Esophagus muscularis mucosa (tissue), 4 donors: ENCODE measurements at places on chromosomes 4 and X. TPM values are rescaled to one million over a fixed set of nuclear protein-coding genes. Genes with fewer than 3 reads are reported as not detected.

GRCh38 chr4:184094532-184095159 is 123.0 kb downstream of the ENPP6 start:
- DNase-seq = no peak

SLITRK4 gene
- total RNA-seq = 1.9 TPM

XAGE3 gene
- not detected for total RNA-seq

- DNase-seq = no peak
These were observed 30.9 kb downstream of the RASSF6 start for GRCh38 chr4:73589261-73589847.

DNA sequence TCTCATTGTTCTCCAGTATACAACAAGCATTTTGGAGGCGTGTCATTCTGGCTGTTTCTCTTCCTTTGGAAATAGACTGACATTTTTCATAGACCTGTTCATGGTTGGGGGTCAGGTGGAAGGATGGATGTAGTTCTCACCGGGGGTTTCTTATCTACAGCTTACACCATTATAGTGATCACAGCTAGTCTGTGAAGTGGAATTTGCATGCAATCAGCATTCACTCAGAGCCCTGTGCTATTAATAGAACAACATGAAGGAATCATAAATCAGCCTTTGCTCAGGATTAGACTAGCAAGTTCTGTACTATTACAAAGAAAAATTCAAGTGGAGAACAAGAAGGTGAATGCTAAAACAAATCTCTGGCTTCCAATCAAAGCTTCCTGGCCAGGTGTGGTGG is 132.6 kb upstream of the PUDP start:
- DNase-seq = no peak

- DNase-seq = no peak
These were observed 63.9 kb upstream of the ZNF81 start for GRCh38 chrX:47772764-47773163.

DNA sequence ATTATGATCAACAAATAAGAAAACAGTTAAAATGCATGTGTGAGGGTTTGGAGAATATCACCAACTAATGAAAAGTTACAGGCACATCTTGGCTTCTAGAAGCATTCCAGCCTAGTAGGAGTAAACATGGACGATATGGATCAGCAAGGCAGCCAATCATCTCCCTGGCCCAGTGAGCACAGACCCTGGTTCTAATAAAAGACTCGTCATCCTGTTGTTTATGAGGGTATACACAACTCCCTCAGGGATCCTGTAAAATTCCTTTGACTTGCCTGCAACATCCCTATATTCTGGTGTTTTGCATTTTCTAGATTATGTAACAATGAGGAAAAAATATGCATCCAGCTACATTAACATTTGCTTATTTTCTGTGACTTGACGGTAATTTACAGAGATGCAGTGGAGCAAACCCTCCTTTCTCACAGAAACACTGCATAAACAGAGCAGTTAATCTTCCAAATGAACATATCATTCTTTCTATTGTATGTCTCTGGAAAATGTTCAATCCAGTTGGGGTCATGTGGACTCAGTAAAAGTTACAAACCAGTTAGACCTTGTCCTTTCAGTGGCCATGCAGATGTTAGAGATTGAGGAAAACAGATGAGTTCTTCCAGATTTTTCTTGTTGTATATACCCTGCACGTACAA is 88.9 kb upstream of the NDP start:
- DNase-seq = no peak

DNA sequence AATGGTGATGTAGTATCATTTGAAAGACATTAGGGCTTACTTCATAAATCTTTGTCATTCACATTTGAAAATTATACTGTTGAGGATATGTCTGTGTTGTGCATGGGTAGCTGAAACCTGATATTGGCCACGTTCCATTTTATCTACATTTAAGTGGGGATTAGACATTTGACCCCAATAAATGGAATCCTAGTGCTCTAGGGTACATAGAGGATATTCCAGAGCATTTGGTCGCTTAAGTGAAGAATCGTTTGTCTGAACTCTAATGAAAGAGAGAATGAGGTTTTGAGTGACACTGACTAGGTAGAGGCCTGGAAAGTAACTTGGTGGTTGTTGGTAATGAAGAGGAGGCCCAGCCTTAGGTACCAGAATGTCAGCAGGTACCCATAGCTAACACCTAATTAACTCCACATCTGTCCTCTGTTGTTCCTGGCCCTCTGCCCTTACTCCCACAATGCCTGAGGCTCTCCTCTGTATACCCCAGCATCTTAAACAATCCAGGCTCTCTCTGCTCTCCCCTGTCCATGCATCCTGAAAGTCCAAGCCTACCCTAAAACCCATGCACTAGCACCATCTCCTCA is 299.5 kb upstream of the KLF3 start:
- DNase-seq = no peak

GRCh38 chr4:73743281-73743680 is 2.9 kb downstream of the CXCL8 start:
- no peak for DNase-seq

DCX gene
- total RNA-seq = under 0.01 TPM

DNA sequence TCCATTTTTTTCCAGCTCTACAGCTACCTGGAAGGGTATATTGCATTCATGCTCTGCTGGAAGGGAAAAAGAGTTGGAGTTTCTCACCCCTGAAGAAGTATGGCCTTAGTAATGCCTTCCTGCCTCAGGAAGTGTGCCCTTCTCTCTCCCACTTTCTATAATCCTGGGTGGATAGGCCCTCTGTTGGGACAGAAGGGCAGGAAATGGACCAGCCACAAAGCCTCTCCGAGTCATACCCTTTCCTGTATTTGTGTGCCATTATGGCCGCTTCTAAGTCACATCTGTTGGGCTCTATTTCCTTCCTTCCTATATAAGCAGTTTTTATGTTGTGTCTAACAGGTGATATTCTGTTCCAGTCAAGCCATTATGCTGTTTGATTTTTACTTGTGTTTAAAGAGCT is 74.8 kb upstream of the SMARCA5 start:
- DNase-seq = no peak

DNA sequence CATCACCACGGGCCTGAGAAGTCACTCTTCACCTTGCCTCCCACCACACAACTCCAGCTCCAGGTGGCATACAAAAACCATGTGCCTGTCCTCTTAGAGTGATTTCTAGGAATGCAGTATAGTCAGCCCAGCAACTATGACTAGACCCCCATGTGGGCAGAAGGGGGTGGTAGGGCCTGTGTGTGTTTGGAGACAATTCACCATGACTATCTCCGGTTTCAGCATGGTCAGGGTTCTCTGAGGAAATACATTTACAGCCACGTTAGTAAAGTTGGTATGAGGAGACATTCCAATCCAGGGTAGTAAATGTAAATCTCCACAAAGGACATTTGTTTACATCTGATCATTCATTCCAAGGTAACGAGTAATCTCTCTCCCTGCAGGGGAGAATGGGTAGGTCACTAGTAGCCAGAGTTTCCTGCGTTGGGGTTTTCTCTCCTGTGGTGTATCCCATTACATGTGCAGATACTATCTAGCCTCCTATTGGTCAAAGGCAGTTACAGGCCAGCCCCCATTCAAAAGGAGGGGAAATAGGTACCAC is 4.2 kb upstream of the MTMR1 start:
- DNase-seq = no peak

NIPAL1 gene
- total RNA-seq = 0.78 TPM

DNA sequence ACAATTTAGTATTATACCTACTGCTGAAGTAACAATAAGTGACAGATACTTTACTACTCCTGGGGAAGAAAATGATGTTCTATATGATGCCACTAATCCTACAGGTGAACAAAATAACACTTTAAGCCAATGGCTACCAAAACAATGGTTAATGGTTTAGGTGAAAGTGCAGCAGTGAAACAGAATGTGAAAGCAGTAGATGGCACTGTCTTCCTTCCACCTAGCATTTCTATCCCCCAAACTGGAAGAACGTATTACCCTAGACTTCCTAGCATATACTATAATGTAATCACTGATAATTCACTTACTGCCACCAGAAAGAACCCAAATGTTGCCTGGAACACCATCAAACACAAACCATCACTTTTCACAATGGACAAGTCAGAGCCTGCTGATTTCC is 18.9 kb upstream of the CABS1 start:
- DNase-seq = no peak
